Fibroblast of skin of left quadriceps (primary cell): ENCODE measurements at places on chromosomes 1 and 21.

DNA sequence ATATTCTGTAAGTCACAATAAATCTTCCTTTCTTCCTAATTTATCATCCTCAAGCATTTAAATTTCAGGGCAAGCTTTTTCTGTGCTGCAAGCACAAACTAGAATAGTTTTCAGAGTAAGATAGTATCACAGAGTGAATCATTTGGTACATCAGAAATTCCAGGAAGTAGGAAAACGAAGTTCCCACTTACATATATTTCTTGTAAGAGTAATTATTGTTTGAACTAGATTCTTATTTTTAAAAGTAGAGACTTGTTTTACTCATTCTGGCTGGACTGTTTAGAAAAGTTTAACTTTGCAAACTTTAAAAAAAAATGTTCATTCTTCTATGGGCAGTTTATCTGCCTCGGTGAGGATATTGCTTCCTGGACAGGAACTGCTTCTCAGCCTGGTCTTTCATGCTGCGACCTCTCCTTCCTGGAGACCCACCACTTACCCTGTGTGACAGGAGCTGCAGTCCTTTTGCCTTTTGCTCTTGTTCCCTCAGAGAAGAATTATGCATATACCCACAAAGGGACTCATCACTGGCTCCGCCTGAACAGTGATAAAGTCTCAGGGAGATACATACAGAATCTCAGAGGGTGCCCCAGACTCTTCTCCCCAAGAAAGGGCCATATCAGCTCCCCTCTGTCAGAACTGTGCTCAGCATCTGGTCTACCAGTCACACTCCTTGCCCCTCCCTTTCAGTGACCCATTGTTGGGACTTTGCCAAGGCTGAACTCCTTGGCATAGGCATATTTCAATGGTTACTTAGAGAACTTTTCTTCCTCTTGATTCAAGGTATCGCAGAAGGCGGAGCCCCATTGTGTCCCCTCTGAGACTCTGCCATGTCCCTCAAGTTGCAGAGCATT is 102.7 kb upstream of the CD55 start:
- no peak for DNase-seq

DNA sequence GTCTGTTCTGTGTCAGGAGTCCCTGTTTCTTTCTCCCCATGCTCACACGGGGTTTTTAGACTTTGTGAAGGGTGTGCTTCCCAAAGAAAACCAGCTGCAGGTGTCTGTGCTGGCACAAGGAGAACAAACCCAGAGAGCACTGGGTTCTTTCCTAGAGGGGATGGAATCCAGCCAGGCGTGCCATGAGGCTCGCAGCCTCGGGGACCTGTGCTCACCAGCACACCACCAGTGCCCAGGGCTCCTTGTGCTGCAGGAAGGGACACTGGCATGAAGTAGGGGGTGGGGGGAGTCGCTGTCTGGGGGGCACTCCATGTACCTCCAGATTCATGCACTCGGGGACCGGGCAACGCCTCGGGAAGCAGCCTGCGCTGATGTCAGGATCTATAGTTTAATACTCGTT is 57.9 kb downstream of the AGPAT3 start:
- no peak for DNase-seq

GRCh38 chr1:236706183-236706582 is 19.9 kb downstream of the ACTN2 start:
- DNase-seq: no peak

- DNase-seq: no peak
Measured at GRCh38 chr1:28936094-28936493, 21.7 kb downstream of the EPB41 start.

DNA sequence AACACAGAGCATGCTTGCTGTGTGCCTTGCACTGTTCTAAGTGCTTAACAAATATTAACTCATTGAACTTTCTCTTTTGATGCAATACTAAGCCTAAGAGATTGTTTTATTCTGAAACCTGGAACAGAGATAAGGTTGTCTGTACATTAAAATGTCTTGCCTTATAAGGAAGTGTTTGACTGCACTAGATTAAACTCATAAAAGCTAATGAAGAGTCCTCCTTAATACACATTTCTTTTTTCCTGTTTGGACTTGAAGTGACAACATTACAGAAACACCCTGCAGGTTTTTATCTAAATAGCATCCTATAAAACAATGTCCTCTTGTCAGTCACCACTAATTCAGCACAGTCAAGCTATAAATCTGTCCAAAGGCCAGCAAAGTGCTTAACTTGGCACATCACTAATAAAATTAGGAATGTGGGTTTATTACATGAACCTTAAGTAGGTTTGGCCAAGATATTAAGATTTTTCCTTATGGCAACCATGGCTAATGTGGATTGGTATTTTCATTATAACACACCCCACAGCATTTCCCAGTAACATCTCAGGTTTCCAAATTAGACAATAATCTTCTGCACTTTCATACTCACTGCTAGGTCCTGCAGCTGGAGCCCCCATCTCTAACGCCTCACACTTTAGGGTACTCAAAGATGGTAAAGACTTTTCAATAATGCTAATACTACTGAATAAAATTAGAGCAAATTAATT is 389.7 kb downstream of the LMO4 start:
- no peak for DNase-seq

DNA sequence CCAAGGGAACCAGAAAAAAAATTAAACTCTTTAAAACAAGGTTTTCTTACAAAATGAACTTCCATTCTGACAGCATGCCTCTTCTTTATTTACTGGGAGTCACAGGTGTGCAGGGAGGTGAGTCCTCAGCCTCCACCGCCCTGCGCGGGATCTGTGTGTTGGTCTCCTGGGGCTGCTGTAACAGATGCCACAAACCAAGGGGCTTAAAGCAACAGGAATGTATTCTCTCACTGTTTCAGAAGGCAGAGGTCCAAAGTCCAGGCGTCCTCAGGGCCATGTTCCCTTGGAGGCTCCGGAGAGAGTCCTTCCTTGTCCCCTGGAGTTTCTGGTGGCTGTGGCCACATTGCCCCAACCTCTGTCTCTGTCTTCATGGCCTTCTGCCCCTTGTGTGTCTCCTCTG is 123.6 kb upstream of the C1orf174 start:
- no peak for DNase-seq

- no peak for DNase-seq
Measured at GRCh38 chr1:214401666-214402065, 120.7 kb downstream of the SMYD2 start.

- peak; percentile 92 for DNase-seq
Measured at GRCh38 chr21:41678924-41679318, 87.9 kb downstream of the RIPK4 start.

GRCh38 chr1:51956528-51957509 is 33.7 kb downstream of the RAB3B start:
- no peak for DNase-seq

GRCh38 chr1:166353213-166353612 is 186.4 kb upstream of the FAM78B start:
- DNase-seq: no peak

DNA sequence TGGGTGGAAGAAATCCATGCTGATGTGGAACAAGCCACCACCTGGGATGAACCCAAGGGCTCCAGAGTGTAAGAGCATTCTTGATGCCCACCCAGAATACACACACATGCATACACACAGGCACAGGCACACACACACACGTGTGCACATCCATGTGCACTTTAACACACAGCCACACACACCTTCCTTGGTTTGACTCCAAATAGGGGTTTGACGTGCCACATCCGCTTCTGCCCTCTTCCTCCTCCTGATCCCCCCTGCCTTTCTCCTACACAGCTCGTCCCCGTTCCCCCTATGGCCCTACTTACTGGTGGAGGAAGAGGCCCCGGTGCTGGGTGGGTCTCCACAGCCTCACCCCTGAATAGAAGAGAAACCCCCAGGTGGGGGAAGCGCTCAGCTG is 16.0 kb downstream of the SPATA21 start:
- no peak for DNase-seq

- DNase-seq: peak; percentile 27
Measured at GRCh38 chr1:65717815-65718454, 74.8 kb upstream of the PDE4B start.

DNA sequence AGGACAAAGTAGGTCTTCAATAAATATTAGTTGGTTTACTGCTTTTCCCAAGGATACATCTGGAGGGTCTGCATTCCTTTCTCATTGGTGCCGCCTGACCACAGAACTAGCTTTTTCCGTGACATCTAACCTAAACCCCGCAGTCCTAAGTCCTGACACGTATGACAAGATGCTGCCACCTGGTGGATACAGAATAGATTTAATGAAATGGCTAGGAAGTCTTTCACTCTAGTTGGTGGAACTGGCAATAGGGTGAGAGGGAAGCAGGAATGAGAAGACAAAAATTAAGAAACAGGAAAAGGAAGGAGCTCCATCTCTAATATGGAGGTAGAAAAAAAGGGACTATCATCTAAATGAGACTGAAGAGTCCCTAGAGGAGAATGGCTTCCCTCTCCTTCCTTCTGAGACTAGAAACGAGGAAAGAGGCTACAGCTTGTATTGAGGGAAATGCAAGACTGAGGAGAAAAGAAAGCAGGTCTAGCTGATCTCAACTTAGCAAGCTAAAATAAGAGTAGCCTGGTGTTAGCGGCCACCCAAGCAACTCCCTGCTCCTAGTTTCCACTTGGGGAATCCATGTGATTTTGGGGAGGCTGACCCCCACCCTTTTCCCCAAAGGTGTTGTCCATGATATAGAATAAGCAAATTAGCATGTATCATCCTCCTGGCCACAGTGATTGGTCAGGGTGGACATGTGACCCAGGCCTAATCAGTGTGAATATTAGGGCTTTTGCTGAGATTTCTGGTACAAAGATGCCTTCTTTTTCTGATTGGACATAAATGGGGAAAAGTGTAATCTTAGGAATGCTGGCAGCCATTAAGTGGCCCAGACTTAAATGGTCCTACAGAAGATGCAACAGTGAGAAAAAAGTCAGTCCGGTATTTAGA is 5.9 kb downstream of the RFX5 start:
- peak; percentile 65 for DNase-seq

DNA sequence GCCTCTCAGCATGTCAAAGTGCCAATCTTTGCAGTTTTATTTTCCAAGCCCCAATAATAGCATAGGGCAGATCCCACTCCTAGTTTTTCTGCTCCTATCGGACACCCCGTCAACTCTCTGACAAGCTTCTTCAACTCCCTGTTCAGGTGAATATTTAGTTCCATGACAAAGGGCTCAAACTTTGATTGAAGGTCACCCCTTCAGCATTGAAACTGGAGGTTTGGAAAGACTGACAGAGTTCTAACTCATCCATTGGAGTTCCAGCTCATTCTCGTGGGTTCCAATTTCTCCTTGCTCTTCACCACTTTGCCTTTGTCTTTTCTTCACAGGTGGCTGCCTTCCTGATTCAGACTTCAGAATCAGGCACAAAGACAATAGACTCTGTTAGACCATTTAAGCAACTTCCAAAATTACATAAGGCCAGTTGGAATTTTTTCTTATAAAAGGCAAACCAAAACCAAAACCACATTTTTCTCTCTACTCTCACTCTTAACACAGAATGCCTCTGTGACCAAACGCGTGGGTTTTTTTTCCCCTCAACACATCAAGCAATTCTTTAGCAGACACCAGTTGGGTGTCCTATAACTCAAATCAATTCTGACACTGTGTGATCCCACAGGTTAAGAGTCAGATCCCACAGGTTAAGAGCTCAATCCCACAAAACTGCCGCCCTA is 169.3 kb upstream of the USP25 start:
- no peak for DNase-seq

DNA sequence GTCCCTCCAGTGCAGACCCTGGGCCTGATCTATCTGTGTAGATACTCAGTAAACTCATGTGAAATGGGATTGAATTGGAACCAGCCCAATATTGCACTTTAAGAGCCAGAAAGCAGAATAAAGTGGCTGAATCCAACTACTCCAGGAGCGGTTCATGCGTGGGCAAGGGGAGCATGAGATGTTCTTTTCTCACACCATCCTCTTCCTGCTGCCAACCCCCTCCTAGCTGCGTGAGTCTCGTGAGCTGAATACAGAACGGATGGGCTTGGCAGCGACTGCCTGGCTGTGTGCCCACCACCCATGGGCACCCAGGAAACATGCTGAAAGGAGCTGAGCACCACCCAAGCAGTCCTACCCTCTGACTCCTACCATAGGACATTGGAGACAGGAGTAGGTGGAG is 128.3 kb downstream of the ELAVL4 start:
- DNase-seq: no peak

DNA sequence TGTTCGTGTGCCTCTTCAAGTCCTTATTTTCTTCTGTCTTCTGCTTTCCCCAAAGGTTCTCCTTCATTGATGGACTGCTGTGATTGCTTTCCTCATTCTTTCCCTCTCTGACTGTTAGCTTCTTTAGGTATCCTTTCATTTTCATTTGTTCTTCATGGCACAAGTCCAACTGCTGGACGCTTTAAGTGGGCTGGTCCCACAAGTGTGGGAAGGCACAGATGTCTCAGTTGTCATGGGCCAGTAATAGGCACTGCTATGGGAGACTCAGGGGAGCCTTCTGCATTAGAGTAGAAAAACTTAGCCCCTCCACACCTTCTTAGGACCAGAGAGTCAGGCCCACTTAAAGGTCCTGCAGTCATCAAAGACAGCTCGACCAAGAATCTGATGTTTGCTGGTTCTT is 122.3 kb upstream of the C1orf105 start:
- DNase-seq: no peak
